Natural killer cell treated with Interleukin-12 subunit alpha and Interleukin-12 subunit beta and Interleukin-15 and Interleukin-18, amount 100 ng/mL, for 72 hours (primary cell): ENCODE measurements at places on chromosomes 2 and 18.

- DNase-seq, result no peak
These were observed 442.3 kb downstream of the GRB14 start for GRCh38 chr2:164178835-164179465.

GRCh38 chr18:62418258-62418657 is 93.1 kb downstream of the TNFRSF11A start:
- DNase-seq, result peak; percentile 15

DNA sequence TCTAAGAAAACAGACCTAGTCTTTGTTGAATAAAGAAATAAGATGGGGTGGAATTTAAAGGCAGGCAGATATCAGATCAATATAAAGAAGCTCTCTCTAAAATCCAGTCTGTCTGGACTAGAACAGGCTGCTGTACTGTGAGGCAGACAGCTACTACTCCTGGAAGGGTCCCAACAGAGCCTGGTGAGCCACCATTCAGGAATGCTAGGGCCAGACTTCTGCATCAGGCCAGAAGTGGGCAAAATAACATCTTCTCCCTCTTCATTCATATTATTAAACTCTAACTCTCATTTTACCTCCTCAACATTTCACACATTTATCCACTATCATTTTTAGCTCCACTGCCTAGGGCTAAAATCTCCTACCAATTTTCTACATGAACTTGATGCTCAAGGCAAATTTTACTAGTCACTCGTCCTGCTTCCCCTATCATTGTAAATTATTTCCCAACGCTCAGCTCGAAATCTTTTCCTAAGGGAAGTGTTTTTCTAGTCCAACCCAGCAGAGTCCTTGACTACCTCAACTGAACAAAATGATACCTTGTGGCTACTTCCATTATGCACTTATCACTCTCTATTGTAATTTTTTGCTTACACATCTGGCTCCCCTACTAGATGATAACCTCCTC is 45.2 kb upstream of the GLS start:
- DNase-seq, result no peak

- no peak for DNase-seq
These were observed 11.3 kb upstream of the CHRNA1 start for GRCh38 chr2:174775571-174775980.
